ENCODE measurements at places on chromosomes 13 and 19. TPM values are rescaled to one million over a fixed set of nuclear protein-coding genes. Genes with fewer than 3 reads are reported as not detected.

Gene CCDC169
- 0.35 TPM for total RNA-seq

DNA sequence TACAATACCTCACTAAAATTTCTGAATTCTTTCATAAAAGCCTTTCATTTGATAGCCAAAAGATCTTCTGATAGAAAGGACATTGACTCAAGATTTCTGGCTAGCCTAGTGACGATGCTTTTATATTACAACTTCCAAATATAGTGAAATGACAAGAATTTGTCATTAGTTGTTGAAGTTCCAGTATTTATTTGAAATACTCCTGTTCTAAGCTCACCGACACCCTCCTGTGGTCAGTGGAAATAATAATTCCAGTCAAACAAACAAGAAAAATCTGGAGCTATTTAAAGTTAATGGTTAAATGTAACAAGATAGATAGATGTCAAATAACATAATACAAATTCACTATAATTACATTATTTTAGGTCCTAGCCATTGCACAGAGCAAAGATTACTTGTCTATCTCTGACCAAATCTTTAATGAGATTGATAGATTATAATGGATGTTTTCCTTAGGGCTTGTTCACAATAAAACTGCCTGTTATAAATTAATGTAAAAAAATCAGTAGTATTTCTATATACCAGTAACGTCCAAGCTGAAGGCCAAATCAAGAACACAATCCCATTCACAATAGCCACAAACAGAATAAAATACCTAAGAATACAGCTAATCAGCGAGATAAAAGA, 195.5 kb downstream of the RGCC start:
- no peak for DNase-seq
- no peak overlapping the region for H3K4me3 ChIP-seq
- H3K27ac ChIP-seq = no peak overlapping the region
- no peaks in the 10 kb centered on the region for H3K36me3 ChIP-seq
- no peaks in the 10 kb centered on the region for H3K4me1 ChIP-seq
- H3K27me3 ChIP-seq = no peaks in the 10 kb centered on the region

Gene PSG6
- total RNA-seq = not detected

Gene LYPD5
- 32.0 TPM for total RNA-seq

GRCh38 chr13:30256713-30257467, 50.5 kb downstream of the KATNAL1 start:
- no peaks in the 10 kb centered on the region for H3K4me1 ChIP-seq
- no peak overlapping the region for H3K27ac ChIP-seq
- no peaks in the 10 kb centered on the region for H3K36me3 ChIP-seq
- DNase-seq = no peak
- no peak overlapping the region for H3K4me3 ChIP-seq

DNA sequence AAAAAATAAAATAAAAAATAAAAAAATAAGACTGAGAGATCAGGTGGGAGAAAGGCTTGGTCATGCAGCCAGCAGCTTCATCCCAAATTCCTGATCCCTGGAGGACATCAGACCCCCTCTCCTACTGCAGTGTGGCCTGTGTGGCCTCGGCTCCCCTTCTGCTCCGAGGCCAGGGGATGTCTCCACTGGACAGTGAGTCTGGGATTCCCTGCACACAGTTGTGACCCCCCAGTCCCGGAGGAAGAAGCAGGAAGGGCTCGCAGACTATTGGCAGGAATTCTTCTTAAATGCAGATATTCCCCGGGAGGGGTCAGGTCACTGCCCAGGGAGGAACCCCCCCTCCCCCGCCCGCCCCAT, 41.9 kb downstream of the ZNF627 start:
- peak overlapping the region; percentile 70 for H3K4me3 ChIP-seq
- DNase-seq = no peak
- no peak overlapping the region for H3K27ac ChIP-seq
- H3K4me1 ChIP-seq = peaks cover 14% of the 10 kb centered on the region
- no peaks in the 10 kb centered on the region for H3K36me3 ChIP-seq
